Coronary artery (tissue), 2 donors: ENCODE measurements at places on chromosomes 7 and 10.
A peak's percentile ranks its signal among the peaks of the same experiment; 100 is the strongest.

GRCh38 chr10:79445977-79446757, 743 bp upstream of the ZCCHC24 start:
- DNase-seq: peak; percentile 90

DNA sequence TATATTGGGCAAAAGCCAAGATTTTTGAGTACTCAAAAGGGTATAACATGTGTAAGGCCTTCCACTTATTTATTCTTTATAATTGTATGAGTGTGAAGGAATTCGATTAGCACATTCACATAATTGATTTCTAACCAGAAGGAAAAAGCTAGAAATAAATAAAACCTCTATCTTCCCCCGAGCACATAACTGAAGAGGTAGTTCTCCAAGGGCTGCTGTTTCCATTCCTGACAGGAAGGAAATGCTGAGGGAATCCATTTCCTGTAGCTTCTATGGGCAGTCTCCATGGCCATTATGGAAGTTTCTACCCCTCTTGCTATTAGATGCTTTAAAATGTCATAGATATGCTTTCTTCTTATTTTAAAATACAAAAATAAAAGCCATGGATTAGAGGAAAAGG, 70.5 kb upstream of the ABCB5 start:
- DNase-seq: no peak

DNA sequence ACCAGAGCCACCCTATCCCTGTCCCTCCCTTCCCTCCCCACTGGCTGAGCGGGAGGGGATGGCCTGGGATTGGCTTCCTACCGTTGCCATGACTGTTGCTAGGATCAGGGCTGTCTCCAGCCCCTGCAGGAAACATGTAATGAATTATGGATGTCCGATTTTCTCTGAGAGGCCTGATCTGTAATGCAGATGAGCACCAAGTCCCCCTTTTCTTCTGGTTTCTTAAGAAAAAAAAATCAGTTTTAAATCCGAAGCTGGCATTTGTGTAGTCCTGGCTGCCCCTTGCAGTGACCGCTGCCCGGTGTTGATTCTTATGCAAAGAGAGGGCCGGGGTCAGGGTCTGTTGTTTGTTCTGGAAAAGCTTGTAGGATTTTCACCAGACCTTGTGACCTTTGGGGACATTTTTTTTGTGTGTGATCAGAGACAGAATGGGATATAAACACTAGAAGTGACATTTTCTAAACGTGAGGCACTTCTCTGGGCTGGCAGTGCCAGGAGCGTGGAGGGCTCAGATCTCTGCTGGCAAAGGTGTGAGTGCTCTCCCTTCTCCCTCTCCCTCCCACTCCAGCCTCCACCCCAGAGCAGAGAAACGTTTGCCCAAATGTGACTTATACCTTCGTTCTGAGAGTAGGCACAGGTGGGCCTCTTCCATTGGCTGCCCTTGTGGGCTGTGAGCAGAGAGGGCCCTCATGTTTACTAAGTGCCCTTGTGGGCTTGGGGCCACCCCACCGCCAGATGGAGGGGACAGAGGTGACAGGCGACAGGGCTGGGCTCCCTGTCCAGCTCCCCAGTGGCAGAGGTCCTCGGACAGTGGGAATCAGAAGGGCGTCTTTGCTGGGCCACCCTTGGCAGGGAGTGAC, 127.5 kb downstream of the DNAJB6 start:
- no peak for DNase-seq

GRCh38 chr10:35463105-35463867, 127.0 kb downstream of the CCNY start:
- no peak for DNase-seq

- no peak for DNase-seq
Observed at GRCh38 chr10:118840071-118840775, 85.5 kb upstream of the CACUL1 start.

DNA sequence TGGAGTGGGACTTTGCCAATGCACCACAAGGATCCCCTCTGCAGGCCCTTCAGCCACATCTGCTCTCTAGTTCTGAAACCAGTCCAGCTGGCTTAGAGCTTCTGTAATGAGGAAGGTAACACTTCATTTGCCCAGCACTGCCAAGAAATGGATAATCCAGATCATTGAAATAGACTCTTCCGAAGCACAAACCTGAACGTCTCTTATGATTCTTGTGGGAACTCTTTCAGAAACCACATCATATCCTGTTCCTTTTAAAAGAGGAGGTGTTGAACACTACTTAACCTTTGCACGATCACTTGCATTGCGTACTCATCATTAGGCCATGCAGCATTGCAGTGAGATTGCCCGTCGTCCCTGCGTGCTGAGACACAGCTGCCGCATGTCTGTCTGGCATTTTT, 25.8 kb upstream of the PLPP4 start:
- no peak for DNase-seq

DNA sequence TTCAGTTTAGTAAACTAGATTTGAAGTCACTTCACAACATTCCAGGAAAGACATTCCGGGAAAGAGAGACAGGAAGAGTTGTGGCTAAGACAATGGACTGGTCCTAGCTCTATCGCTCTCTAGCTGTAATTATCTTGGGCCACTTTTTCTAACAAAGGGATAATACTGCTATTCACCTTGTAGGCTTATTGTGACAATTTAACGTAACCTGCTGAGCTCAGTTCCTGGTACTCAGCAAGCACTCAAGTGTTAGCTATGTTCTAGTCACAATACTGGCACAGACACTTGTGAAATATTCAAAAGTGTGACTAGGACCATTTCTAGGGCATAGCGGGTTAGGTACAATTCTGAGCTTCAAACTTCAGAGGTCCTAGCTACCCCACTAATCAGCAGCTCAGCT, 12.0 kb upstream of the NRCAM start:
- no peak for DNase-seq

GRCh38 chr10:116121640-116122525, 151.1 kb downstream of the GFRA1 start:
- no peak for DNase-seq

DNA sequence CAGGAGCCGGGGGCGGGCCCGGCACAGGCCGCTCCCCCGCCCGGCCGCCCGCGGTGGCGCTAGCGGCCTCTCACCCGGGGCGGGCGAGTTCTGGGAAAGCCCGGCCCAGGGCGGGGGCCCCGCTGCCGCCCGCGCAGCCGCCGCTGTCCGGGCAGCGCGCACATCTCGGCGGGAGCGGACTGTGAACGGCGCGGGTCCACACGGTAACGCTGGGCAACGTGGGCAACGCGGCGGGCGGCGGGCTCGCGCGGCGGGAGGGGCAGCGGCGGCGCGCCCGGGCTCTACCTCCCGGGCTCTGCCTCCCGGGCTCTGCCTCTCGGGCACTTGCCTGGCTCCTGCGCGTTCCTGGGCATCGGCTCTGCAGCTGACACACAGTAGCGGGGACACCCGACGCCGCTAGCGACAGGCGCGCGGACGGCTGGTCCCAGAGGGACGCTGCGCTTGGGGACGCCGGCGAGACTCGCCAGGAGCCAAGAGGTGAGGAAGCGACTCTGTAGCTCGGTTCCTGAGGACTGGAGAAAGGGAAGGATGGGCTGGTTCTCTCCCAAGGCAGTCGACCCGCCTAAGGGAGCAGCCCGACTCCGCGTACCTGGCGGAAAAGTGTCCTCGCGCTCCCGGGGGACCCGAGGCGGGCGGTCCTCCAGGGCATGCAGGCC, at the start of gene PLCE1:
TSS of gene PLCE1 (plus strand) at position 150 of the 656 bp plus-strand sequence. CDS start 37,116 bp downstream, outside the sequence.
- peak; percentile 82 for DNase-seq

GRCh38 chr10:78964952-78965633, 103.7 kb upstream of the ZMIZ1 start:
- no peak for DNase-seq

- DNase-seq: no peak
Observed at GRCh38 chr10:104233817-104234216, 1.7 kb upstream of the CFAP43 start.

DNA sequence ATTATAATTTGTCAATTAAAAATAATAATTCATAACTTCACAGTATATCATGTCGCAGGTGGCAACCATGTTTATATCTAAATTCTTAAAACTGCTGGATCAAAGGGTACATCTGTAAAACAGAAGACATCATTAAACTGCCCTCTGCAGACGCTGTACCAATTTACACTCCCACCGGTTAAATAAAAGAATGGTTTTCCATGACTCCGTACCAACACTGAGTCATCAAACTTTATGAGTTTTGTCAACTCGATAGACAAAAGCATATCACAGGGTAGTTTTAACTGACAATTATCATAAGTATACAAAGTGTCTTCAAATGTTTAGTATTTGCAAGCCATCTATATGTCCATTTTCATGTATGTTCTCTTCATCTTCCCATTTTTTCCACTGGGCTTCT, 5.7 kb upstream of the GSTK1 start:
- no peak for DNase-seq

GRCh38 chr10:16987976-16988610, 141.5 kb downstream of the CUBN start:
- DNase-seq: no peak

GRCh38 chr7:110061387-110061786, 1029.5 kb upstream of the LRRN3 start:
- no peak for DNase-seq

DNA sequence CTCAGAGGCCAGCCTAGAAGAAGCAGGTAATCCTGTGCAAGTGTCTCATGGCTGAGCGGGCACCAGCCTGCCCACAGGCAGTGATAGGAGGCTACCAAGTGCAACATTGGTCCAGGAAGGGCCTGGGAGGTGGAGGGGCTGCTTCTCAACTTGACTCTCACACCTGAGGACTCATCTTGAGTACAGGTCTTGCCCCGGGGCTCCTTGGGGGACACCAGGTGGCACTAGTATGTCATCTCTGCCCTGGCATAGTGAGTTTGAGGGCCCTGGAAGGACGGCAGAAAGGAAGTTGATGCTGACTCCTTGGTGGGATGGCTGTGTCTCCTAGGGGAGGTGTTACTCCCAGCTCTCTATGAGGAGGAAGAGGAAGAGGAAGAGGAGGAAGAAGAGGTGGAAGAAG, 2.3 kb downstream of the CCDC136 start:
- DNase-seq: no peak

DNA sequence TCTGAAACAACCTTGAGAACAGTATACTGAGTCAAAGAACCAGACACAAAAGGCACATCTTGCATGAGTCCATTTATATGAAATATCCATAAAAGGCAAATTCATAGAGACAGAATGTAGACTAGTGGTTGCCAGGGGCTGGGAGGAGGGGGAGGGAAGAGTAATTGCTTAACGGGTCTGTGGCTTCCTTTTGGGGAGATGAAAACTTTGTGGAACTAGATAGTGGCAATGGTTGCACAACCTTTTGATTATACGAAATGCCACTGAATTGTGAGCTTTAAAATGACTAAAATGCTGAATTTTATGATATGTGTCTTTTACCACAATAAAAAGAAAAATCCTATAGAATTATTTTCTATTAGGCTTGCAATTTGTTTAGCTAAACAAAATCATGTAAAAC, 16.8 kb downstream of the ADRB1 start:
- DNase-seq: no peak

DNA sequence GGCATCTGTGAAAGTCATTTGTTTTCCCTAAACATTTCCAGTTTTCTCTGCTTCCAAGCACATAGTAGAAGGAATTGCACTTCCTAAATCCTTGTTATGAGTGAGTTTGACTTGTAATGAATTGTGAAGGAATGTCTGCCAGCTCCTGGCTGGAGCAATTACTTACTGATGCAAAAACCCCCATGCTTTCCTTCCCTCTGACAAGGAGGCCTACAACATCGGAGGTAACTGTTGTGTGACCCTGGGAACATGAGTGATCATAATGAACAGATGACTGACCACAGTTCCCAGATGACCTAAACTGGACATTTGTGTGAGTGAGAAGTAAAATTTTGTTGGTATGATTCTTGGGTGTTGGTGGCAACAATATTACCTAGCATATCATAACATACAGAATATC, 21.4 kb upstream of the CPVL start:
- no peak for DNase-seq

- no peak for DNase-seq
Observed at GRCh38 chr7:143368387-143368786, 5.9 kb upstream of the FAM131B start.

DNA sequence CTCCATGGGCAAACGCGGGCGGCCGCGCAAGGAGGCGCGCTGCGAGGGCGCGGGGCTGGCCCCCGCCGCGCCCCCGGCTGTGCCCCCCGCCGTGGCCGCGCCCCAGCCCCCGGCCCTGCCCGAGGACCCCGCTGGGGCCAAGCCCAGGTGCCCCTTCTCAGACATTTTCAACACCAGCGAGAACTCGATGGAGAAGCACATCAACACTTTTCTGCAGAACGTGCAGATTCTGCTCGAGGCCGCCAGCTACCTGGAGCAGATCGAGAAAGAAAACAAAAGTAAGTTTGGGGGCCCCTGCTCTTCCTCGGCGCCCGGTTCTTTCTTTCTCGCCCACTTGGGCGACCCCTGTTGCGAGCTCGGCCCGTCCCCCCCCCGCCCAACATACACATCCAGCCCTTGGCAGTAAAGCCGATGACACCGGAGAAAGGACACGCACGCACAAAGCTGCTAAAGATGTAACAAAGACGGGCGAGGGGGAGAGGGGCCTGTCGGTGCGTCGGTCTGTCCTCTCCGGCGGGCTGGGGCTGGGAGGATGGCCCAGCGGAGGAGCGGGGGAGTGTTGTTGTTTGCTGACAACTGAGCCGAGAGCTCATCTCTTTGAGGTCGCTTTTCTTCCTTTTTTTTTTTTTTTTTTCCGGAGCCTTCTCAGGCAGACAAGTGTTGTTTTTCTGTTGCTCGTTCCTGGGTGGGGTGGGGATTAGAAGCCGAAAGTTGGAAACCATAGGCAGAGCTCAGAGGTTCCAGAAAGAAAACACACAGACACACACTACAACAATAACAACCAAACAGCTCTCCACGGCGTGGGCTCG, 604 bp downstream of the MXI1 start:
- DNase-seq: peak; percentile 76

- DNase-seq: no peak
Observed at GRCh38 chr7:108132551-108133265, 2.5 kb upstream of the LAMB4 start.

GRCh38 chr10:3132036-3133025, 40.3 kb downstream of the PITRM1 start:
- no peak for DNase-seq

DNA sequence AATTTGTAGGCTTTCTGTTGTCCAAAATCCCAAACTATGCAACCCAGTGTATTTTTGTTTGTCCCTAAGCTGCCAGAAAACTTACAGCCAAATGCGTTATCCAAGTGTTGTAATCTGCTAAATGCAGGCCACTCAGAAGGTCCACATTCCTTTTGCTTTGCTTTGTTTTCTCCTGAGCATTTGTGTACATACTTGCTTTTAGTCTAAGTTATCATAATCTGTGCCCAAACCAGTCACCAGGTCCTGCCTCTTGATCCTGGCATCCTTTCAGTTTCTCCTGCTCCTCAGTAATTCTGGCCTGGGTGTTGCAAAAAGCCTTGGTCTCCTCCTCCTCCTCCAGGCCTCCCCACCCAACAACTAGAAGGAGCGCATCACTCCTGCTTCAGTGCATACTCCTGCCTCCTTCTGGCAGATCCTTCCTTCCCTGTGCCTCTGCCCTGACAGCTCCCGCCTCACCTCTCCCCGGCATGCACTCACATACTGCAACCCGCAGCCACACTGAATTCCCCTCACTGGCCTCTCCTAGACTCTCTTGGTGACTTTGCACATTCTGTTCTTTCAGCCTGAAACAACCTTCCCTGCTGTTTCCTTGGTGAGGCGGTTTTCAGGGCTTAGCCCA, 2.3 kb downstream of the DENND2A start:
- no peak for DNase-seq
